ENCODE measurements at places on chromosomes 1 and 21.
A peak's percentile ranks its signal among the peaks of the same experiment; 100 is the strongest.

- no peak for DNase-seq
Observed at GRCh38 chr1:230208619-230209261, 141.7 kb downstream of the GALNT2 start.

DNA sequence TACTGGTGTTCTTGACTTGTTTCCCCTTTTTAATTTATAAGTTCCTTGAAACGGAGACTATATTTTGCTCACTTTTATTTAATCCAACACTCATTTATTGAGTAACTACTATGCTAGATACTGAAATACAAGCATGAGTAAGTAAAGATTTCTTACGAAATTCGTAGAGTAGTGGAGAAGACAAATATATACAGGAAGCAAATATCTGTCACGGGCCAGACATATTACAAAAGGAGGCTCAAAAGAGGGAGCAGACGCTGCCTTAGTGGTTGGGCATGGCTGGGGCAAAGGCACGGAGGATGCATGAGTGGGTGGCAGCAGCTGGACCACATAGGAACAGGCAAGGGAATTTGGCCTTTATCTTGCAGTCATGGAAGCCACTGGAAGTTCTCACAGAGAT lies 6.8 kb downstream of the NCF2 start:
- no peak for DNase-seq

DNA sequence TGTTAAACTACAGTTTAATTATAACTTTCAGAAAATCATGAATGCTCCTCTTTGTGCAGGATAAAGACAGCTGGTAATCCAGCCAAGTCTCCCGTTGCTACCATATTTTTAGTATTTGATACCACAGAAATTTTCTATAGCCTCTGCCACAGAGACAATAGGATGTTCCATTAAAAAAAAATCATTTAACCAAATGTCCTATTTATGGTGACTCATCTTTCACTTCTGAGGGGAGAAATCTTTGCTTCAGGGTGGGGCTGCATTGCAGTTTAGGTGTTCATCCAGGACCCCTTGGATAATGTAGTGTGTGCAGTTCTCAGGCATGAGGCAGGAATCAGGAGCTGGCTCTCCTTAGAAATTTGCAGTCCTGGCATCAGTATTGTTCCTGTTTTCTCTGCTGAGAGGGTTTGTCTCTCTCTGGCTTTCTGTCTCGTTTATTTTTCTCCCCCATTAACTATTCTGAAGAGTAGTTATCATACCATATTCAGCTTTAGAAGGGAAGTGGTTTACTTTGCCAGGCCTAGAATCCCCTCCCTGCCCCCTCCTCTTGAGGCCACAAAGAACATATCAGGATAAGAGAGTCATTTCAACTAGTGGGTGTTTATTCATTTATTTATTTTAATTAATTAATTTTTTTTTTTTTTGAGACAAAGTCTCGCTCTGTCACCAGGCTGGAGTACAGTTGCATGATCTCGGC lies 3.1 kb downstream of the PRUNE1 start:
- no peak for DNase-seq

GRCh38 chr1:21100481-21100921 lies 76.2 kb downstream of the EIF4G3 start:
- DNase-seq = no peak

DNA sequence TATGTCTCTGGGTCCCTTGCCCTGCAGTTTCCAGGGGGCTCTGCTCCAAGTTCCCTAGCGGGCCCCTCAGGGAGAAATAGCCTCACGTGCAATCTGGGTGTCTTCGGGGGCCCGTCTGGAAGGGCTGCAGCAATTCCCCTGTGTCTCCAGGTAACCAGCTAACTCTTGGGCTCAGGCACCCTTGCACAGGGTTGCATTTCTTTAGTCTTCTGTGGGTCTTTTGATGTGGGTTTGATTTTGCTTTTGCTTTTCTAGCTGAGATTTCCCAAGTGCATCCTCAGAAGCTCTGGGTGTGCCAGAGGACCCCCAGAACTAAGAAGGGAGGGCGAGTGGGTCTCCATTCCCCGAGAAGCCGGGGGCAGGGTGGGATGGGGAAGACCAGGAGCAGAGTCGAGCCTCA lies 75.7 kb downstream of the SPSB1 start:
- DNase-seq = no peak

DNA sequence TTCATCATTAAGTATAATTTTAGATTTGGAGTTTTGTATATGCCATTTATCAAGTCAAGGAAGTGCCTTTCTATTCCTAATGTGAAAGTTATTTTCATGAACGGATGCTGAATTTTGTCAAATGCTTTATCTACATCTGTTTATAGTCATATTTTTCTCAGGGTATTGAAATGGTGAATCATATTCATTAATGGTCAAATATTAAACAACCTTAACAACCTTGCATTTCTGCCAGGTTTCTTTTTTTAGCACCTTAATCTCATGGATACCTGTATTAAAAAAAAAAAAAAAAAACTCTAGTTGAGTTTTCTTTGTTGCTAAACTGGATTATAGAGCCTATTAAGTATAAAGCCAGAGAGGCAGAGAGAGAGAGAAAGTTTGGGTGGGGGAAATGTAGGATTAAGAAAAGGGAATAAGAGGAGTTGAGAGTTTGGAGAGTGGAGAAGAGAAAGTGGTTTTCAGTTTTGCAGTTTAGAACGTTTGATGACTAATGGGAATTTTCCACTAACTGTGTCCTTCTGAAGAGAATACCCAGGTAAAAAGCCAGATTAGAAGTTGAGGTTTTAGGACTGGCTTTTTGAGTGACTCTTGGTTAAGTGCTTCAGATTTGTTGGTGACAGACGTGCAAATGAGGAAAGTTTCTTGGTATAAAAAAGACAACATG lies 305.0 kb downstream of the HLX start:
- DNase-seq = no peak

- DNase-seq = no peak
Observed at GRCh38 chr1:1543706-1544099, 3.3 kb upstream of the TMEM240 start.

DNA sequence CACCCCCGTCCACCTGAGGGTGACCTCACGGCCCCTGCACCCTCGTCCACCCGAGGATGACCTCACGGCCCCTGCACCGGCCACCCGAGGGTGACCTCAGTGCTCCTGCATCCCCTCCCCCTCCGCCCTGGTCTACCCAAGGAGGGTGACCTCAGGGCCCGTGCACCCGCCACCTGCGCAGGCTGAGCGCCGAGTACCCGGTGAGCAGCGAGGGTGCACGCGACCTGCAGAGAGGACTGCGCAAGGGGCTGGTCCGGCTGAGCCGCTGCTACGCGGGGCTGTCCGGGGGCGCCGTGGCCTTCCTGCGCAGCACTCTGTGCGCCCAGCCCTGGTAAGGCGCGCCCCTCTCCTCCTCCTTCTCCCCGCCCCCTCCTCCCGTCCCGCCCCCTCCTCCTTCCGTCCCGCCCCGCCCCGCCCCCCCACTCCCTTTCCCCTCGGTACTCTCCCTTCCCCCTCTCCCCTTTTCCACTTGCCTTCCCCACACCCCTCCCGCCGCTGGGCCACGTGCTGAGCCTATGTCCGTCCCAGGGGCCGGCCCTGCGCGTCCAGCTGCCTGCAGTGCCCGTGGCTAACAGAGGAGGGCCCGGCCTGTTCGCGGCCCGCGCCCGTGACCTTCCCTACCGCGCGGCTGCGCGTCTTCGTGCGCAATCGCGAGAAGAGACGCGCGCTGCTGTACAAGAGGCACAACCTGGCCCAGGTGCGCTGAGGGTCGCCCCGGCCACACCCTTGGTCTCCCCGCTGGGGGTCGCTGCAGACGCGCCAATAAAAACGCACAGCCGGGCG lies 28.4 kb downstream of the TRIM11 start:
- DNase-seq = peak; percentile 72

GRCh38 chr1:58156831-58157230 lies 389.7 kb downstream of the OMA1 start:
- no peak for DNase-seq

- no peak for DNase-seq
Observed at GRCh38 chr1:6257541-6258069, 3.3 kb downstream of the GPR153 start.

- DNase-seq = no peak
Observed at GRCh38 chr1:224042557-224043118, 71.3 kb upstream of the FBXO28 start.

DNA sequence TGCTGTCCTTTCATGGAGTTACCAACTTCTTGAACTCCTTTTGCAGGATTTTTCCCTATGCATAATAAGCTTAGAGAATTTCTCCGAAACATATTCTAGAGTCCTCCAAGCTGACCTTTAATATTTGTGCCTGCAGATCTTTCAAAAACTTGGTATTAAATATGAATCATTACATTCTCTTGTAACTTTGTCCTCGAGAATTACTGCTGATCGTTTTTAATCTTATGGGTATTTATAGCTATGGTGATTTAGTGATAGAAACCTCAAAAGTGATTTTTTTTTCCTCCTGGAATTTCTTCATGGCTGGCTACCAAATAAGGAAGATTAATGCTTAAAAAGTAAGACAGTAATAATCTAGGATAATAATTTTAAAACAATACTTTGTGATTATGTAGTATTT lies 39.1 kb downstream of the MAP3K21 start:
- DNase-seq = no peak

DNA sequence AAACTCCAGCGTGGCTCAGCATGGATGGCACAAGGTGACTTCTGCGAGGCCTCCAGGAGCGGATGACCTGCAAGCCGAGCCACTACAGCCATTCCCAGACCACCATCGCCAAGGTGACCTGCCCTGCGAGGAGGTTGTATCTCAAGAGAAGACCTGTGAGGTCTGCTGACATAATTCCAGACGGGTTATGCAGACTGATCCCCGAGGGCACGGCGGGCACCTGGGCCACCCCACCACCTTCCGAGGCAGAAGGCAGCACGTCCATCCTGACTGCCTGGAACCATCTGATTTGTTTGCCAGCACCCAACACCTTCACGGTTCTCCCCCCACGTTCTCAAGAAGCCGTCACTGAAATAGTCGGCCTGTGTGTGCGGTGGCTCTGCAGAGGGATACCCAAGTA lies 56.8 kb upstream of the CNTN2 start:
- no peak for DNase-seq

- no peak for DNase-seq
Observed at GRCh38 chr1:205072881-205073280, 11.4 kb downstream of the TMEM81 start.

DNA sequence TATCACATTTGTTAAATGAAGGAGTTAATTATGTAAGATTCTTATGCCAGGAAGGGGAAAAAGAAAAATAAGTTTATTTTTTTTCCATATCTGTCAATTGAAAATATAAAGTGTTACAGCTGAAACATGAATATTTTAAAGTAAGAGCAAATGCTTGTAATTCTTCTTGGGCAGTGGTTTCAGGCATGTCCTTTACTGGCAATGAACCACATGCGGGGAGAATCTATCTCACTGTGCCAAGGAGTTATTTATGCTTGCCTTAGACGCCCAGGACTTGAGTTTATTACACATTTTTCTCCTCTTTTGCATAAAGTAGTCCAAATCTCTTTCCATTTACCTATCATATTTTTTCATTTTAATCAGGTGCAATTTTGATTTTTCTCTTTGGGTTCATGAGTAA lies 207.8 kb upstream of the NRIP1 start:
- DNase-seq = no peak

GRCh38 chr1:109803901-109804331 lies 40.2 kb upstream of the EPS8L3 start:
- no peak for DNase-seq

GRCh38 chr1:229412056-229412455 lies 21.8 kb downstream of the ACTA1 start:
- DNase-seq = no peak

GRCh38 chr1:117235863-117236465 lies 25.2 kb upstream of the VTCN1 start:
- DNase-seq = no peak

DNA sequence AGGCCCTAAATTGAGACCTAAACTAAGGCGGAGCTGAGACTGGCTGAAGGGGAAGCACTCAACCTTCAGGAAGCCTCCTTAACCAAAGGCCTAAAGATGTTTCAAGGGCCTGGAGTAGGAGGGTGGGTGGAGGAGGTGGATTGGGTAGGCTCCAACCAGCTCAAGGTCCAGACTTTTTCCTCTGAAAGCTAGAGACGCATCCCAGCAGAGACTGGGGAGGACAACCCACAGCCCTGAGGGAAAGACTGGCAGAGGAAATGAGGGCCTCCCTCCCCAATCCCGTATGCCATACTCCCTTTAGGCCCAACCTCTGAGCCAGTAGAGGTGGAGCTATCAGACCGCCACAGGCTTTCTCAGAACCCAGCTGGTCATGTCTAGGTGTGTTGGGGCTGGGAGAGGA lies 1.1 kb downstream of the ECM1 start:
- DNase-seq = no peak

GRCh38 chr21:33455686-33456446 lies 23.9 kb downstream of the TMEM50B start:
- DNase-seq = no peak

GRCh38 chr1:33866281-33866680 lies 2.4 kb downstream of the HMGB4 start:
- DNase-seq = no peak

GRCh38 chr1:183473217-183473536 lies 878 bp downstream of the SMG7 start:
- no peak for DNase-seq

DNA sequence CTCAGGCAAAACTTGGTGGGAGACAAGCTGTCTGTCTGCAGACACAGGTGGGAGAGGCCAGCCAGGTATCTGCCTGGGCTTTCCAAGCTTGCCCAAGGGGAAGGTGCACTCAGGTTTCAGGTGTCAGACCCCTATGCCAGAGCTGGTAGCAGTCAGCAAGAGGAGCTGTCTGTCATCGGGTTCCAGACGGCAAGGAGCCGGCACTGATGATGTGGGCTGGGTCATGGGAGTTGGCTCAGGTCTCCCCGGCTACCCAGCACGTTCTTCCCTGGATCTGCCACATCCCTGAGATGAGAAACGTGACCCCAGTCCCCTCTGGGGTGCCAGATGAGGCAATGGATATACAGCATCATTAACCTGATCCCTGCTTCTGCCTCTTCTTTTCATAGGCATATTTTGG lies 23.0 kb downstream of the TMCC2 start:
- DNase-seq = no peak

DNA sequence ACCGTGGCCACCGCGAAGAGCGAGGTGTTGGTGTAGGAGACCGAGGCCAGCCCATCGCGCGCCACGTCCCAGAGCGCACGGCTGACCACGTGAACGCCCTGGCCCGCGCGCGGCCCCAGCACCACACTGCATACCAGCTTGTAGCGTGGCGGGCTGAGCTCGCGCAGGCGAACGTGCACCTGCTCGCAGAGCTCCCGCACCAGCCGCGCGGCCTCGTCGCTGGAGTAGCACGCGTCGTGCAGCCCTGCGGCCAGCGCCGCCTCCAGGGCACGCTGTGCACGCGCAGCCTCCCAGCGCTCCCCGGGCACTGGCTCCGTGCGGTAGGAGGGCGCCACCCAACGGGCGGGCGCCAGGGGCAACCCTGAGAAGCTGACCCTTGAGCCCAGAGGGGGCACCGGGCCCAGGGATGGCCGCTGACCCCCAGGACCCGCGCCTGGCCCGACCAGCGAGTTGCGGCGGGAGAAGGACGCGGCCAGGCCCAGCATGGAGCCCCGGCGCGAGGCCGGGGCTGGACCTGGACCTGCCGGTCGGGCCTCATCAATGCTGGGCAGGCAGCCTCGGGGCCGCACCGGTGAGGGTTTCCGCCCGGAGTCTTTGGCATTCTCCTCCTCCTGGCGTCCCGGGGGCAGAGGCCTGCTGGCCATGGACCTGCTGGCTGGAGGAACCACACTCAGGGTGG lies 987 bp downstream of the DYNLT4 start:
- DNase-seq = no peak

- DNase-seq = peak; percentile 9
Observed at GRCh38 chr1:47262787-47263413, 30.9 kb upstream of the TAL1 start.

Measured in NCI-H774 (cell line).